Activated T-cell treated with anti-CD3 and anti-CD28 coated beads for 48 hours (primary cell): ENCODE measurements at places on chromosomes 12 and 14.
A peak's percentile ranks its signal among the peaks of the same experiment; 100 is the strongest.

DNA sequence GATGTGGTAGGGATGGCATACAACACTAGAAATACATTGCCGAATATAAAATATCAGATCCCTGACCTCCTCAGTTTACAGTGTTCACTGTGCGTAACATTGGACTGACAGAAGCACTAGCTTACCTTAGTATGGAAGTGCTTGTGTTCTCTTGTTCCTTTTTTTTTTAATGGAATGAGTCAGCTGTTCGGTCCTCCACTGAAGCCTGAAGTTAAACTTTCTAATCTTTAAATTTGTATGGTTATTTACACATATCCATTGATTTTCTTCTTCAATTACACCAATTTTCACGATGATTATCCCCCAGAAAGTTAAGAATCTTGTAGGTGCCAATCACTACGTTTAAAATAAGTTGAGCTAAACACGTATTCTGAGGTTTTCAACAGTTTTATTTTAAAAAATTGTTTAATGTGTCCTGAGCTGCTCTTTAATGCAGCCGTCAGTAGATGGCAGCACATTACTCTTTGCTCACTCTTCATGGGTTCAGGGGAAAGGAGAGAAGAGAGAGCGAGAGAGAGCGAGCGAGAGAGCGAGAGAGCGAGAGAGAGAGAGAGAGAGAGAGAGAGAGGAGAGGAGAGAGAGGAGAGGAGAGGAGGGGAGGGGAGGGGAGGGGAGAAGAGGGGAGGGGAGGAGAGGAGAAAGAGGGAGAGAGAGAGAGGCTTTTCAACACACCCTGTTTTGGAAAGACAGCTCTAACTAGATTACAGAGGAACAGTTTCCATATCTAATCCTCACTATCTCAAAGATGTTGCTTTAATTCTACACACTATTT is 134.7 kb upstream of the SCAF11 start:
- peak; percentile 17 for DNase-seq

DNA sequence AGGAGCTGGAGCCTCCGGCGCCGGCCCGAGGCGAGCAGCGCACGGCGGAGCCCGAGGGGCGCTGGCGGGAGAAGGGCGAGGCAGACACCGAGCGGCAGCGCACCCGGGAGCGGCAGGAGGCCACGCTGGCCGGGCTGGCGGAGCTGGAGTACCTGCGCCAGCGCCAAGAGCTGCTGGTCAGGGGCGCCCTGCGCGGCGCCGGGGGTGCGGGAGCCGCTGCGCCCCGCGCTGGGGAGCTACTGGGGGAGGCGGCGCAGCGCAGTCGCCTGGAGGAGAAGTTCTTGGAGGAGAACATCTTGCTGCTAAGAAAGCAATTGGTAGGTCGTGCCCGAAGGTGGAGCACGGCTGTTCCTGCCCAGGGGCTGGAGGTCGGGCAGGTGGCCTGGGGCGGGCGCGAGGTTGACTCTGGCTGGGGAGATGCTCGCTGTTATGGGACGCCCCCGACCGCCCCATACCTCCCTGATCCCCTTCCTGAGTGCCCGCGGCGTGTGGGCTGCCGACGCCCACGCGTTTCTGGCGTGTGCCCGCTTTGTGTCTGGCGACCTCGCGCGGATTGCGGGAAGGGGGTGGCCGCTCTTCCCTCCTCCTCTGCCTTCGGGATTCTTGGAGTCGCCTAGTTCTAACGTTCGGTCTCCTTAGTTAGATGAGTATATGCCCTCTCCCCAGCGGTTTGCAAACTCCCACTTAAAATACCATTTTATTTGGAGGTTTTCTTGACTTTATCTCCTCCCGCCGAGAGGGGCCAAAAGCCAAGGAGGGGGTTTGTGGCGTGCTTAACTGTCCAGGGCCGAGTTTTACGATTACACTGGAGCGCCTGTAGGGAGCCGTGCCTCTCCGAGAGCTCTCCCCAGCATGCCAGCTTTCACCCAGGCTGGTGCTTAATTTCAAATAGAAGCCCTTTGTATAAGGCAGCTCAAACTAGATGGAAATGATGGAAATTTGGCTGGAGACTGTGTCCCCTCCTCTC is 752 bp downstream of the DACT1 start:
- DNase-seq, result peak; percentile 23

DNA sequence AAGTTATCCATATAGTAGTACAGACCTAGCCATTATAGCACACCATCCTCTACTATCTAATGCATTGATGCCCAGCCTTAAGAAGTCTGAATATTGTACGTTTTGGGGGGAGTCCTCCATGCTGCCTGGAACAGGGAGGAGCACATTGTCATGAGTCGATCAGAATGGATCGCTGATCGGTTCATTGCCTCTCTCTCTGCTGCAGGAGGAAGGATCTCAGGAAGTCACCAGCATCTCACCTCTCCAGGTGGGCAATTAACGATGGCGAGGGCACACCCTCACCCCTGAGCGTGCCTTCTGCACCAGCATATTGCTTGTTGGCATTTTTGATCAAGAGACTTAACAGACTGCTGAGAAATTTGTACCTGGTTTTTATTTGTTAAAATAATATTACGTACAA is 11.5 kb downstream of the CCND2 start:
- DNase-seq, result no peak

DNA sequence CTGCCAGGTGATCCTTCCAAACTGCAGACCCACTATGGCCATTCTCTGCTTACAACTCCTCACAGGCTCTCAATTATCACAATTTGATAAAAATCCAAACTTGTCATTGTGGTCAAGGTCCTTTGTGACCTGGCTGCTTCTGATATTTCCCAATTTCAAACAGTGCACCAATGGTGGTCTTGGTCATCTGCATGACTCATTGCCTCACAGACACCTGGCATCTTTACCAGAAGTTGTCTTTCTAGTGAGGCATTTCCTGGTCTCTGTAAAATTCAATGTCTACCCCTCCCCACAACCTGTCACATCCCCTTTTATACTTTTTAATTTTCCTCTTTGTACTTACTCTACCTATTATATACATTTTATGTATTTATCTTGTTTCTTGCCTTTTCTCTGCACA is 17.8 kb upstream of the PAPOLA start:
- no peak for DNase-seq

DNA sequence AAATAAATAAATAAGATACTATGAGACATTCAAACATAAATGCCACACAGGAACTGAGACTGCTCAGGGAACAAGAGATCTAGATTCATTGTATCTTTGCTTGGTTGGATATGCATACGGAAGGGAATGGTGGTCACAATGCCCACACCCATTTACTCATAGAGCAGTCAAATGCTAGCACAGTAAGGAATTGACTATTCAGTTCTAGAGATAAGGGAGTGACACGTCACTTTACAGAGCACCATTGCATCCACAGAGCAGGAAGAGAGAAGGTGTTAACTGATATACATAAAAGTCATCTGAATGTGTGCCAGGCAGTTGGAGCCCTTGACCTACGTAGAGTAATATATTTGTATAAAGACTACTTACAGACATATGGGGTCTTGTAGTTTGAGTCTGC is 530.0 kb upstream of the NOVA1 start:
- no peak for DNase-seq

DNA sequence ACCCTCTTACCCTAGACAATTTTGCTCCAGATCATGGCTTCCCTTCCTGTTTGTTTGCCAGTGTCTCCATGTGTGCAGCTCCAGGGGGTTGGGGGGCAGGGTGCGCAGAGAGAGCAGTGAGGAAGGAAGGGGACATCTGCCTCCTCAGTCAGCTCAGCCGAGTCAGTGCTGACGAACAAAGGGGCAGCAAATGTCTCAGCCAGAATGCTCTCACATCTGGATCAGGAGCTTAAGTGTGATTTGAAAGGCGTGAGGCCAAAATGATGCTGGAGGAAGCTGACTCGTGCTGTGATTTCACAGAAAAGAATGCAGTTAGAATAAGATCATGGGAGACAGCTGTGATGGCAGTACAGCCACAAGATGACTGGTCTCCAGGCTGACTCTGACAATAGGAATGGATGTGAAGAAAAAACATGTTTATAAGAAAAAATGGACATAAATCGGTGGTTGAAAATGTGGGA is 27.1 kb upstream of the CDK17 start:
- DNase-seq, result peak; percentile 36

DNA sequence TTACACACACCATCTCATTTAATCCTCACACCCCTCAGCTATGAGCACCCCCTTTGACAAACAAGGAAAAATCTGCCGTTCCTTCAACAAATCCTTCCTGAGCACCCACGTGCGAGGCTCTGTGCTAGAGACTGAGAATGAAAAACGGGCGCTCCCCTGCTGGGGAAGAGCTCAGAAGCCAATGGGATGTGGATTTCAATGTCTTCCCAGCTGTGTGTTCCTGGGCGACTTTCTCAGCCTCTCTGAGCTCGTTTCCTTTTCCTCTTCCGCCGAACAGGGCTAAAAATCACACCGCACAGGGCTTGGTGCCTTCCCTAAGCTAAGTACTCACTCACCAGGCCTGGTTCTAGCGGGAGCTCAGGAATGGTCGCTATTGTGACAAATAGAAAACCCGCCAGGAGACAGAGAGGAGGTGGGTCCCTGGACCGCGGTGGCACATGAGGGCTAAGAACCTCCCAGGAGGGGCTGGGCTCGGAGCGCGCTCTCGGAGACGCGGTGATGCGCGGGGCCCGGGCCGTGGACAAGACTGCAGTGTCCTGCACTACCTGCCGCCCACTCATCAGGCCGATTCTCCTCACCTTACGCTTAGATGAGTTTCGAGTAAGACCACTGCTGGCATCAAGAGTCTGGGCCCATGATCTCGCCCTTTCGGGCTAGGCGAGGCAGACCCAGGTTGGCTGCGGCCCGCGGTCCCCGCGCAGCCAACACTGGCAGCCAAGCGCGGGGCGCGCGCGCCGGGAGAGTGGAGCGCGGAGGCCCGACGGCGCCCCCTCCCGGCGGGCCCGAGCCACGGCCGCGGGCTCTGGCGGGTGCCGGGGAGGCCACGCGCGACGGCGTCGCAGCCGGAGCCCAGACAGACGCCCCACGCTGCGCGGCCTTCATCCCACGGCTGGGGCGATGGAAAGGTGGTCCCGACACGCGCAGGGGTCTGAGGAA is 17.0 kb downstream of the ZDHHC22 start:
- DNase-seq, result peak; percentile 63

- DNase-seq, result no peak
These were observed 197.0 kb upstream of the C14orf180 start for GRCh38 chr14:104382361-104383087.

DNA sequence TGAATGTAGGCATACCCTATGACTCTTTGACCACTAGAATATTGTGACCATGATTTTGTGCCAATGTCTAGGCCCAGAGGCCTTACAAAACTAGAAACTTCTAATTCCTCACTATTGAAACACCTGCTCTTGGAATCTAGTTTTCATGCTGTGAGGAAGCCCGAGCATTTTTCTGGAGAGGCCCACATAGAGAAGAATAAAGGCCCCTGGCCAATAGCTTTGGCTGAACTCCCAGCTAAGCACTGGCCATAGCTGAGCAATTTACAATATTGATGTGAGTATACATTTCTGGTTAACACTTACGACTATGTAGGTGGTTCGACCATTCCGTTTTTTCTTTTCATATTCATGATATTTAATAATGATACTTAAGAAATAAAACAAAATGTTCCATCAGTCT is 190.3 kb downstream of the KCNH5 start:
- no peak for DNase-seq

GRCh38 chr12:62862259-62862881 is 72.6 kb downstream of the PPM1H start:
- no peak for DNase-seq

GRCh38 chr14:74579447-74580274 is 32.4 kb downstream of the LTBP2 start:
- peak; percentile 28 for DNase-seq

GRCh38 chr12:95446506-95446900 is 27.4 kb upstream of the METAP2 start:
- DNase-seq, result no peak

DNA sequence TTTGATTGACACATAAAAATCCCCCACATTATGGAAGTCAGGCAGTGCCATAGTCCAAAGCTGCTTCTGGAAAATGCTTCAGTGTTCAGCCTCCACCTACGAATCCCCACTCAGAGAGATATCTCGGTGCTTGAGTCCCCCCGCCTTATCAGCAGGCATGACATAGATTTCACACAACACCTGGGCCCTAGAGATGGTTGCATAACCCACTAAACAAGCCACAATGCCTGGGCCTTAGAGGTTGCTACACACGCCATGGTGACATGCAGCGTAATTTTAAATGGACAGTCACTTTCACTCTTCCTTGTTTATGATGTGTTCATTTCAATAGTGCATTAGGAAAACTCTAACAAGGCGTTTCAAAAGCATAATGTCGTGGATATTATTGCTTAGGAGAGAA is 38.0 kb downstream of the CCDC60 start:
- DNase-seq, result no peak

- DNase-seq, result no peak
These were observed 145.6 kb upstream of the NCOR2 start for GRCh38 chr12:124713041-124713435.

GRCh38 chr12:70418101-70418500 is 52.0 kb downstream of the KCNMB4 start:
- DNase-seq, result no peak

- no peak for DNase-seq
These were observed 220.5 kb downstream of the BCAT1 start for GRCh38 chr12:24728366-24728765.

DNA sequence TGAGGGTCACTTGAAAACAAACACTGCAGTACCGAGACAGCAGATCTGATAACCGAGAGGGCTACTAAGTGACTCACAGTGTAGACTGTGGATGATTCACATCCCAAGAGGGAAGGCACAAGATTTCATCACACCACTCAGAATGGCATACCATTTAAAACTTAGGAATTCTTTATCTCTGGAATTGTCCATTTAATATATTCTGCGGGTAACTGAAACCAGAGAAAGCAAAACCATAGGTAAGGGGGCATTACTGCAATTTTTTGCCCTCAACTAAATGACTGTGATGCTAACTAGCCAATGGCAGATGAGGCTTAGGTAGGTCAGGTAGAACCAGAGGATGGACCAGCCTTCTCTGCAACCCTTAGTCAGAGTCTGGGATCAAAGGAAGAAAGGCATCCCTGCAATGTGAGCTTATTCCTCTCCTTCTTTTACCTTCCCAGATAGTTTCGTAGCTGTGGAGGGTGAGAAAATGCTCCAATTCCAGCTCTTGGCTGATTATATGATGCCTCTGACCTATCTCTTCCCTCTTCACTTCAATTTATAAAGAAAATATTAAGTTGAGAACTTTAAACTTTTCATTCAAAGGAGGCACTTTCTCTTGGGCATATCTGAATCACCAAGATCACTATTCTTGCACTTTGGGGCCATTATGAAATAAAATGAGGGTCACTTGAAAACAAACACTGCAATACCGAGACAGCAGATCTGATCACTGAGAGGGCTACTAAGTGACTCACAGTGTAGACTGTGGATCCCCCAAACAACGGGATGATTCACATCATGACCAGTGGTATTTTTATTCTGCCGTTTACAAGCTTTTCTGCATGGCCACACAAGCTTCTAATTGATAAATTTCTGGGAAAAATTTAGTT is 6.8 kb downstream of the ART4 start:
- no peak for DNase-seq

DNA sequence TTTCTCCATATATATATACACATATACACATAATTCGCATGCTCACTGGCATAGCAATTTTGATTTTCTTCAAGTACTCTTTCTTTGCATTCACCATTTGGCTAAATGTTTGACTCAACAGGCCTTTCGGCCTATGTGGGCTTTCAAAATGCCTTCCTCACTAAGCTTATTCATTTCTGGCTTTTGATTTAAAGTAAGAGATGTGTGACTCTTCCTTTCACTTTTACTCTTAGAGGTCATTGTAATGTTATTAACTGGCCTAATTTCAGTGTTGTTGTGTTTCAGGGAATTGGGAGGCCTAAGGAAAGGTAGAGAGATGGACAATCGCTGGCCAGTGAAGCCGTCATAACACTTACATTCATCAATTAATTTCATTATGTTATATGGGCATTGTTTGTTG is 14.5 kb upstream of the KLRD1 start:
- DNase-seq, result no peak
